ENCODE measurements at places on chromosomes 16 and 17.

DNA sequence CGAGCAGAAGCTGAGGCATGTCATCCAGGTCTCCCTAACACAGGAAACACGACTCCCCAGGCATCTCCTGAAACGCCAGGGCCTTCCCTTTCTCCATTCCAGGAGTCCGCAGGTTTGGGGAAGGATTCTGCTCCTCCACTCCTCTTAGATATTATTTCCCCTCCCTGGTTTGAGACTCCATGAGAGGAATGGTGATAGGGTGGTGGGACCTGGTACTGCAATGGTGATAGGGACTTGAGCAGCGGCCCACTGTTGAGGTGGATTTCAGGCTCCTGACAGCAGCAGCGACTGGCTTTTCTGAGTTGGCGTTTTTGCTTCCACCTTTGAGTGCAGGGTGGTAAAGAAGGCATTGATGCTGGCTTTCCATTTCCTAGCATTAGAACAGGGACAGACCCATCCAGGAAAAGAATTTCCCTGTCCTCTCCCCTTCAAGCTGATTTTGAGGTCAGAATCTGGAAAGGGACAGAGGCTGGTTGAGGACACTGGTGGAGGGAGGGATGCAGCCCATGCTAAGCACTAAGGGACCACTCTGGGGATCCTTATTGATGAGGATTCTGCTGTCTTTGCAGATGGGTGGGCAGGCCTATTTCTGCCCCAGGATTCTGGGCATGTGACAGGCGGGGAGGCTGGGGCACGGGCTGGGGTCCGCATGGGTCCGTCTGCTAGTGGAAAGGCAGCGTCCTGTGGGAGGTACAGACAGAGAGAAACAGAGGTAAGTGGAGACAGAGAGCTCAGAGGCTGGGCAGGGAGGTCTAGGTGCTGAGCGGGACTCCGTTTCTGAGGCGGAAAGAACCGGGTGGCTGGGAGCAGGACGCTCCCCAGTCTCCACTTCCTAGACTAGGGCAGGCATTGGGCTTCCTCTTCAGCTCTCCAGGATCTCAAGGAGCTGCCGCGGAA, 1.3 kb upstream of the TBX4 start:
- no peak for DNase-seq

DNA sequence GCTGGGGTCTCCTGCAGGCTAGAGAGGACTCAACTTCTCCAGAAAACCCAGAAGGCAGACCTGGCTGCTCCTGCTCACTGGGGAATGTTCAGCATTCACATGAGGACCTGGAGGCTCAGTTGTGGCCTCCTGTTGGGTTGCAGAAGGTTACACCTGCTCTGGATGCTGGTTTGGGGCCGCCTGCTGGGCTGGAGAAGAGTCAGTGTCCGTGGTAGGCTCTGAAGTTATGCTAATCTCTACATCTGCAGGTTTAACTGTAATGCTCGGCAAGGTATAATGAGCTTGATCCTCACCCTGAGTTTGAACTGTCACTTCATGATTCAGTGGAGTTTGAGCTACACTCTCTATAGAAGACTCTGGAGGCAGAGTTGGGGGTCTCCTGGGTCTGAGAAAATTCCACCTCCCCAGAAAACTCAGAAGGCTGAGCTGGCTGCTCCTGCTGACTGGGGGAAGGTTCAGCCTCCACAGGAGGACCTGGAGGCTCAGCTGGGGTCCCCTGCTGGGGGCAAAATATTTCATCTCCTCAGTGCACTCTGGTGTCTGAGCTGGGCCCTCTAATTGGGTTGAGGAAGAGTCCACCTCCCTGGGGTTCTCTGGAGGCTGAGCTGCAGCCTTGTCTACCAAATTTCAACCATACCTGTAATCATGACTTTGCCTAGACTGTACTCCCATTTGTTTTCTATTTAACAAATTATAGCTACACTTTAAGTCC, 23.5 kb downstream of the RDM1 start:
- DNase-seq = no peak

- no peak for DNase-seq
These were observed 805.0 kb upstream of the RBFOX1 start for GRCh38 chr16:6527646-6528045.

- DNase-seq = no peak
These were observed 55.5 kb upstream of the NUDT7 start for GRCh38 chr16:77666771-77667170.

DNA sequence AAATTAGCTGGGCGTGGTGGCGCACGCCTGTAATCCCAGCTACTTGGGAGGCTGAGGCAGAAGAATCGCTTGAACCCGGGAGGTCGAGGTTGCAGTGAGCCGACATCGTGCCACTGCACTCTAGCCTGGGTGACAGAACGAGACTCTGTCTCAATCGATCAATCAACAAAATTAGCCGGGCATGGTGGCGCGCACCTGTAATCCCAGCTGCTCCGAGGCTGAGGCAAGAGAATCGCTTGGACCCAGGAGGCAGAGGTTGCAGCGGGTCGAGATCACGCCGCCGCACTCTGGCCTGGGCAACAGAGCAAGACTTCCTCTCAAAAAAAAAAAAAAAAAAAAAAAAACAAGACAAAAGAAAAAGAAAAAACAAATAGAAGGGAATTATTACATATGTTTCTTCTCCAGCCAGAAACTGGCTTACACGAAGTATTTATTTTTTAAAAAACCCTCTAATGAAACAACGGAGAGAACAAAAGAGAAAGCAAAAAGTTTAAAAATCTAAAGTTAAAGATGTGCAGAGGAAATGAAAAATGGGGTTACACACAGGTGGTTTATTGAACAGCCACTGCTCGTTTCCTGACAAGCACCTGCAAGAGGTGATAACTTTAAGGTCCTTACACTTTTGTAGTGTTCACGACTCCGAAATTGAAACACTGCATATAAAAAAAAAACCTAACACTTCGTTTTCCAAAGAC, 1.4 kb downstream of the SYNRG start:
- peak; percentile 25 for DNase-seq

DNA sequence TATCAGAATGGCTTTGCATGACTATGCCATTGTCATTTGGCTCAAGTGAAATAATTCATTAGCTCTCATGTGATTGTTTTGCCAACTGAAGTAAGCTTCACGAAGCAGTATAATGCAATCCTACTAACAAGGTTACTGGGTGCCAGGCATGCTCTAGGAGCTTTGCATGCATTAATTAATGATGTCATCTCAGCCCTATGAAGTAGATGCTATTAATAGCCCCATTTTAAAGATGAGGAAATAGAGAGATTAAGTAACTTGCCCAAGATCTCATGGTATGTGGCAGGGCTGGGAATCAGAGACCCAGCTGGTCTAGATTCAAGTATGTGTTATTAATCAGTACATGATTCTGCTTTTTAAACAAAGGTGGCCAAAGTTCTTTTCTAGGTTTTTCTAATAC, 14.1 kb downstream of the KRT39 start:
- no peak for DNase-seq

- DNase-seq = no peak
These were observed 2.3 kb downstream of the DDX19A start for GRCh38 chr16:70348991-70349390.

DNA sequence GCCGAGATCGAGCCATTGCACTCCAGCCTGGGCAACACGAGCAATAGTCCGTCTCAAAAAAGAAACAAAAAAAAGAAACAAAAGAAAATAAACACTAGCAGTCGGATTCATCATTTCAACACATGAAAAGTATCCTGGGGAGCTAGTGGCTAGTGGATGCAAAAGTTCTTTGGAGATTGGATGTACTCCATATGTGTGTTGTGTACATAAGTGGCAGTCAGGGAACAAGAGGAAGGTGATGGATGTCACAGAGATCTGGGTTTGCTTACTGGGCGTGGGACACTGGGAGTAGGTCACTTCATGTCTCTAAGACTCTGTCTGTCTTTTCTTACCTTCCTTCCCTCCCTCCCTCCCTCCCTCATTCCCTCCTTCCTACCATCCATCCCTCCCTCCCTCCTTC, 35.4 kb downstream of the MRC2 start:
- DNase-seq = no peak

- no peak for DNase-seq
These were observed 15.6 kb upstream of the TMEM98 start for GRCh38 chr17:32912218-32912897.
